ENCODE measurements at places on chromosomes 4 and X.

- no peak for DNase-seq
These were observed 219.0 kb upstream of the DKK2 start for GRCh38 chr4:107255114-107255513.

- DNase-seq, result no peak
These were observed 29.9 kb upstream of the SOD3 start for GRCh38 chr4:24765376-24765988.

DNA sequence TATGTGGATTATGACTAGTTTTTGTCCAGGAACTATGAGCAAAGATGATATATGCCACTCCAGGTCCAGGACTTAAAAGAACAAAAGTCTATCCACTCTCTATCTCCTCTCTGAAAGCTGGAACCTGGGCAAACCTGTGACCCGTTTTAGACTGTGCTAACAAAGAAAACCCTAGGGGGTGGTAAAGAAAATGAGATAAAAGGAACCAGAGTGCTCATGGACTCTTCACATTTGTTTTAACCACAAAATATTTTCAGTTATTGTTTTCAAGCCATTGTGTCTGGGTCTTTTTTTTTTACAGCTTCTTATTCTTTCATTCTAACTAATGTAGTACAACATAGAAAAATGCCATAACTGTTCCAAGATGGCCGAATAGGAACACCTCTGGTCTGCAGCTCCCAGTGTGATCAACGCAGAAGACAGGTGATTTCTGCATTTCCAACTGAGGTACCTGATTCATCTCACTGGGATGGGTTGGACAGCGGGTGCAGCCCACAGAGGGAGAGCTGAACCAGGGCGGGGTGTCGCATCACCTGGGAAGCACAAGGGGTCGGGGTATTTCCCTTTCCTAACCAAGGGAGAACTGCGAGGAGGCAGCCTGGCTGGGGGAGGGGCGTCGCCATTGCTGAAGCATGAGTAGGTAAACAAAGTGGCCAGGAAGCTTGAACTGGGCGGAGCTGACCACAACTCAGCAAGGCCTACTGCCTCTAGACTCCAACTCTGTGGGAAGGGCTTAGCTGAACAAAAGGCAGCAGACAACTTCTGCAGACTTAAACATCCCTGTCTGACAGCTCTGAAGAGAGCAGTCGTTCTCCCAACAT lies 45.1 kb downstream of the CHM start:
- DNase-seq, result peak; percentile 0

- DNase-seq, result no peak
These were observed 8.2 kb downstream of the ZCCHC4 start for GRCh38 chr4:25320773-25321172.

DNA sequence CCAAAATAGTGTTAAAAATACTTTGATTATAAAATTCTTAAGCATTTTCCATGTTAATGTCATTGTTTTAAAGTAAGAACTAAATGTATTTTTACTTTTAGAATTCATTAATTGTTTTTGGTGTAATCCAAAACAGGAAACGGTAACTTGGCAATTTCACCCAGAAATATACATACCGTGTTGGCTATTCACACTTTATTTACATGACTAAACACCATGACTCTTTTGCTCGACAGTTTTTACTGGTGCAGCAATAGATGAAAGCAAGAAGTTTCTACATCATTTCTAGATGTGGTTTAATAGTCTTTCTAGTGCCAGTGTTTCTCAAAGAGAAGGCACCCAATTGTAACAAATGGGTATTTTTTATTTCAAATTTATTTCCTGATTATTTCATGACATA lies 25.6 kb upstream of the MAGEA1 start:
- DNase-seq, result no peak

- DNase-seq, result no peak
These were observed 13.3 kb downstream of the MPP1 start for GRCh38 chrX:154791939-154792338.

DNA sequence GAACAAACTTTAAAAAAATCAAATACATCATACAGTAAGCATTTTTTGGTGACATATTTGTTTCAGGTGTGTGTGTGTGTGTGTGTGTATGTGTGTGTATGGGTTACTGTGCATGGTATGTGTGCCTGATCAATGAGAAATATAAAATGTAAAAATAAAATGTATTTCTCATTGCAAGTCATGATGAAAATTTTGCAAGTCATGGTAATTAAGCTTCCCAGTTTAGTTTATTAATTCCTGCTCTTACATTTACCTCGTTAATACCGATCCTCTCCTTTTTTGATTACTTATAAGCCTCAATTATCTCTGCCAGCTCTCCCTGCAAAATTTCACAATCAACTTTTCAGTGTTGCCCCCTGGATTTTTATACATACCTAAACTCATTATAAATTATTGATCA lies 114.6 kb upstream of the ADGRL3 start:
- no peak for DNase-seq

DNA sequence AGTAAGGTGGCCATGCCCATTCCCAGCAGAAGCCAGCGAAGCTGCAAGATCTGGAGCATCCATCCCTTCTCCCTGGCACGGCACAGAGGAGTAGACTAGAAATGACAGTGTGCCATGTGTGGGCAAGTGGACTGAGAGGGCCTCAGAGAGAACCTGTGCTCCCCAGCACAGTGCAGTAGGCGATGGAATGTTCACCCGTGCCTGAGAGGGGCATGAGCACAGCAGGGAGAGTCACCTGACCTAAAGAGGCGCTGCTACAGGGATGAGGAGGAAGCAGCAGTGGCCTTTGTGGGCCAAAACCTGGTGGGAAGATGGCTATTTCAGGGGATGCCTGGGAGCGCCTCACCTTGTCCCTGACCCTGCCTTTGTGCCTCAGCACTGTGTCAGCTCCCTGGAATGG lies 8.0 kb upstream of the CDKN2AIP start:
- DNase-seq, result no peak

DNA sequence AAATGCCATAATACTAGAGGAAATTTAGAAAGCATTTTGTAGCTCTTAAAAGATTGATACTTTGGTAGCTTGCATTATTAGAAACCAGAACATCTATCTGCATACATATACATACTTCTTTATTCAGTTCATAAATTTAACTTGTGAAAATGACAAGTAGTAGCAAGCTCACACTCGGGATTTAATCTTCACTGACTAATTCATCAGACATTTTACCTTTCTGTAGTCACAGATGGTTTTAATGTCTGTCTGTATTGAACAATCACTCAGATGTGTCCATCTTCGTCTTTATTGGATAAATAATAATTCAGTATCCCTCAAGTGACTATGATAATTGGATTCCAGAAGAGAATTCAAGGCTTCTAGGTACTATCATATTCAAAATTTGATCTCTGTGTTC lies 232.3 kb downstream of the TENM3 start:
- DNase-seq, result no peak

- DNase-seq, result peak; percentile 18
These were observed 586 bp upstream of the NSG1 start for GRCh38 chr4:4386296-4386735.

Measured in CD4-positive, alpha-beta T cell treated with Interleukin-15 for 4 hours (primary cell).